ENCODE measurements at places on chromosomes 6 and 20.

DNA sequence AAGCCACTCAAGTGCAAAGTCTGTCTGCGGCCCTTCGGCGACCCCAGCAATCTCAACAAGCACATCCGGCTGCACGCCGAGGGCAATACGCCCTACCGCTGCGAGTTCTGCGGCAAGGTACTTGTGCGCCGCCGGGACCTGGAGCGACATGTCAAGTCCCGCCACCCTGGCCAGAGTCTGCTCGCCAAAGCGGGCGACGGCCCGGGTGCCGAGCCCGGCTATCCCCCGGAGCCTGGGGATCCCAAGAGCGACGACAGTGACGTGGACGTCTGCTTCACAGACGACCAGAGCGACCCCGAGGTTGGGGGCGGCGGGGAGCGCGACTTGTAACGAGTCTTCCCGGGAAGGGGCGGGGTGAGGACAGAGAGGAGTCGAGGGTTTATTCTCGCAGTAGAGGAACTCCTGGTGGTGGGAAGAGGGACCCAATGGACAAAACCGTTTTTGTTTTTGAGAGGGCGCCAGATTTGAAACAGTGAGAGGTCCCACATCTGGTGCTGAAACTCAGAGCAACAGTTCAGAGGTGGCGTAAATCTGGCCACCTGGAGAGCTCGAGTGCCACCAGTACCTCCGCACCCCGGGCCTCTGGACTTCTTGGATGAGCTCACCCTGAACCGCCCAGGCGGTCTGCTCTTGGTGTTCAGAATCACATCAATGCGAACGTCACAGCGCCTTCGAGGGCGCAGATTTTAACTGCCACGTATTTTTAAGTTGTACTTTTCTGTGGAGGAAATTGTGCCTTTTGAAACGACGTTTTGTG is 8.0 kb downstream of the PRDM13 start:
- no peak for DNase-seq

DNA sequence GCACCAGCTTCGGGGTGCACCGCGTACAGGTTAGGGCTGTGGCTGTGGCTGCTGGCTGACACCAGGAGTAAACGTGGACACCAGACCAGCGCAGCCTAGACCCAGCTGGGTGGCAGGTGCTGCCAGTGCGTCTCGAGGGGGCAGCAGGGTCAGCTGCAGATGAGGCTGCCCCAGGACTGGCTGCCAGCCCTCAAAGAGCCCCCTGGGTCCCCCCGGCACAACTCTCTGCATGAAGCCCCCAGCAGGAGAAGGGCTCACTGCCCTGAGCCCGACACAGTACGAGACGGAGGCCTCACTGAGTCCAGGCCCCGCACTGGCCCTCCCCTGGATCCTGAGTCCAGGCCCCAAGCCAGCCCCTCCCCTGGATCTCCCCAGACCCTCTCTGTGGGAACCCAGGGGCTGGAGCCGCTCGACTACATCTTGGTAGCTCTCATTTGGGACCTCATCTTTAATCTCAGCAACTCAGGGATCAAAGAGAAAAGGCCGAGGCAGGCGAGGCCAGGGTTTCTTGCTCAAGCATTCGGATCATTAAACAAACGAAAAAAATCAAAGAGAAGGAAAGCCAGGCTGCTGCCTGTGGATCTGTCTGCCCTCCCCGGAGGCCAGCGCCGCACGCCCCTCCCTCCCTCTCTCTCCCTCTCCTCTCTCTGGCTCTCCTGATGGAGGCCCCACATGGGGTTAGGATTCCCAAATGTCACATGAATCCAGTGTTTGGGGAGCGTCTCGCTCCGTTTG is 7.0 kb upstream of the NKAIN4 start:
- DNase-seq, result no peak

- no peak for DNase-seq
Measured at GRCh38 chr6:16663901-16664300, 97.4 kb downstream of the ATXN1 start.

DNA sequence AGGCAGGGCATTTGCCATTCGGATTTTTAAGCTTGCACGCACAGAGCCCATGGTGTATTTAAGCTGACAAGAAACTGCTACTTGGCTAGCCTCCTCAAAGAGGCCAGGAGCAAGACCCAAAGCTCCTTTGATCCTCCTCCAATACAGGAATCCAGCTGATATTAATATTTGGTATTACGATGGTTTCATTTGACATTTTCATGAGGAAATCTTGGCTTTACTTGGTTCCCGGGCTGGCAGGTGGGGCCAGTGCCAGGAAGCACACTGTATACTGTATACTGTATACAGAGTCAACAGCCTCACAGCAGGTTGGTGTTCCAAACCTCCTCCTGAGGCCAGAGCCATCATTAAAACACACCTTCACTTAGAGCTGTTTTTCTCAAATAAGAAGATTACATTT is 138.2 kb upstream of the ARMC2 start:
- DNase-seq, result no peak

GRCh38 chr6:7050004-7050403 is 57.8 kb upstream of the RREB1 start:
- DNase-seq, result no peak

- DNase-seq, result no peak
Measured at GRCh38 chr6:42429836-42430235, 21.9 kb downstream of the TRERF1 start.

- DNase-seq, result no peak
Measured at GRCh38 chr6:140653972-140654371, 1279.5 kb upstream of the CITED2 start.

GRCh38 chr20:38007526-38007925 is 25.7 kb downstream of the TTI1 start:
- DNase-seq, result no peak

DNA sequence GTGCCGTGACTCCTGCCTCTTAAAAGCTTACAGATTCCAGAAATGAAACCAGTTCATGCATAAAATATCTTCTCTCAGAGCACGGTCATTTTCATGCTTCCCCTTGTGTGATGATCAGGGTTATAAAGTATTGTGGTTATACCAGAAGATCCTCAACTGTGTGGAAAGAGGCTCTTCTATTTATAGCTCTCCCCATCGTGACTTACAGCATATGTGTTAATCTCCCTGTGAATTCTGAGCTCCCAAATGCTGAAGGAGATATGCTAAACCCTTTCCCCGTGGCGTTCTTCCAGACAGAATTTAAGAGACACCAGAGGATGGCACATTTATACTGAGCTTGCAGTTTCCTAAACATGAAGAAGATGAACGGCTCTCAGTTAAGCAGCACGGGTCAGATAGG is 158.8 kb downstream of the CDH26 start:
- no peak for DNase-seq

GRCh38 chr6:1625794-1626435 is 16.2 kb downstream of the FOXC1 start:
- no peak for DNase-seq
